Fibroblast of villous mesenchyme (primary cell): ENCODE measurements at places on chromosomes 1 and 21. TPM values are rescaled to one million over a fixed set of nuclear protein-coding genes. Genes with fewer than 3 reads are reported as not detected.

- DNase-seq = peak; percentile 58
Observed at GRCh38 chr1:55986003-55986402, 593.4 kb downstream of the PLPP3 start.

DNA sequence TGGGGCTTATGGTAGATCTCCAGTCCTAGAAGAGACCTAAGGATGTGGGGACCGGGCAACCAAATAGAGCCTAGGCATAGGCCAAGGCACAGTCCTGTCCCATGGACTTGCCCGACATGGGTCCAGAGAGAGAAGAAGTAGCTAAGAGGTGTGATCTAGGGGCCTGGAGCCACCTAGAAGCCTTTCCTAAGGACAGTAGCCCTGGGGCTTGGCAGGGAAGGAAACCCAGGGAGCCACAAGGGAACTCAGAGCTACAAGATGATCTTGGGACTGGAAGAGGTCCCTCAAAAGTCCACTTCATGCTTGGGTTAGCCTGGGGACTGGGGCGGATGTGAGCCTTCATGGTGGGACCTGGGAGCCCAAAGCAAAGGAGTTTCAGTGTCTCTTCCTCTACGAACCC is 18.8 kb downstream of the IRF2BP2 start:
- no peak for DNase-seq

- DNase-seq = no peak
Observed at GRCh38 chr1:9447215-9447960, 91.9 kb upstream of the SLC25A33 start.

- DNase-seq = no peak
Observed at GRCh38 chr1:235404190-235404589, 37.0 kb downstream of the TBCE start.

DNA sequence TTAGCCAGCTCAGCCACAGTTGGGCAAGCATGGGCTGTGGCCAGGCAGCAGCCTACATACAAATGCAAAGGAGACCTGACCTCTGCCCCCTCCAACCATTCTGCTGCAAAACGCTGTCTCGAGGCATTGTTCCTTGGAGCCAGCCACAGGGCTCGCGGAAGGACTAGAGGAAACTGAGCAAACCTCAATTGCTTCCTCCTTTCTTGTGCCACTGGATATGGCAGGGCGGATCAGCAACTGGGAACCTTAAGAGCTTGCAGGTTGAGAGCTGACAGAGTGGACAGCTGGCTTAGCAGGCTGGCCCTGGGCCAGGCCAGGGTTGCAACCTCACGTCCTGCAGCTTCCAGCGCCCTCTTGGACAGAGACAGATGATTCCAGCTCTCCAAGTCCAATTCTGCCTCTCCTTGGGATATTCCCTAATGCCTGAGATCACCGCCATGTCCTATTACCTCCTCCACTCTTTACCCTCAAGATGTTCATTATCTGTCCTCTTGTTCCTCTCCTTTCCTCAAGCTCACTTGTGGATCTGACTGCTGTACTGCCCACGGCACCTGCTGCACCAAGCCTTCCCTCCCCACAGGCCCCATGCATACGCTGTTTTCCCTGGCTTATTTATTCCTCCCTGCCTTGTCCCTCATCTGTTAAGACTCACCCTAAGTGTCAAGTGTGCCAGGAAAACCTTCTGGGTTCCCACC is 67.5 kb downstream of the SDC3 start:
- no peak for DNase-seq

- peak; percentile 64 for DNase-seq
Observed at GRCh38 chr1:243254233-243254926, 701 bp downstream of the CEP170 start.

DNA sequence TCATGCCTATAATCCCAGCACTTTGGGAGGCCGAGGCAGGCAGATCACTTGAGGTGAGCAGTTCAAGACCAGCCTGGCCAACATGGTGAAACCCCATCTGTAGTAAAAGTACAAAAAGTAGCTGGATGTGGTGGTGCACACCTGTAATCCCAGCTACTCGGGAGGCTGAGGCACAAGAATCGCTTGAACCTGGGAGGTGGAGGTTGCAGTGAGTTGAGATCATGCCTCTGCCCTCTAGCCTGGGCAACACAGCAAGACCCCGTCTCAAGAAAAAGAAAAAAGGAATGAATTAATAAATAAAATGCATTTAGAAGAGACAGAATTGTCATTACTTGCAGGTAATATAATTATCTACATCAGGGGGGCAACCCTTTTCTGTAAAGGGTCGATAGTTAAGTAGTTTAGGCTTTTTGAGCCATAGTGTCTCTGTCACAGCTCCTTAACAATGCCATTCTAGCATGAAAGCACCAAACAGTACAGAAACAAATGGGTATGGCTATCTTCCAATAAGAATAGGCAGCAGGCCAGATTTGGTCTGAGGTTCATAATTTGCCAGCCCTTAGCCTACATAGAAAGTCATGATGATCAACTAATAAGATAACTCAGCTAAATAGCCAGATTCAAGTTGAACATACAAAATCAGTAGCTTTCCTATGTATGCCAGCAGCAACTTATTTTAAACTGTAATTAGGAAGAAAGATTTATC is 56.8 kb downstream of the RPRD2 start:
- DNase-seq = no peak

GRCh38 chr1:39639305-39640130 is at the start of gene HEYL:
Gene HEYL (minus strand): TSS chr1:39639643. CDS start chr1:39639625, 18 bp downstream.
- peak; percentile 71 for DNase-seq

DNA sequence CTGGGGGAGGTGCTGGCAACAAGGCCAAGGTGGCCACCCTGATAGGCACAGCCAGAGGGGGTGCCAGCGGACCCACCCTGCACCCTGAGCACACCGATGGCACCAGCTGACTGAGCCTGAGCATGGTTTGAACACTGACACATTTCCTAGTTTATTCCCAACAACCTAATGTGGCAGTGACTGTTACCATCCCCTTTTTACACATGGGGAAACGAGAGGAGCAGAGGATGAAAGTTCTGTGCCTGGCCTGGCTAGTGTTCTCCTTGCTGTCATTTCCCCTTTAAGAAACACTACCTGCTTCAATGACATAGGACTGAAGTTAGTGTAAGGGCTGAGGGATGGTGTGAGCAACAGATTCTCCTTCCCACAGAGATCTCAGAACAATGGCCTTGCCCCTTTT is 15.3 kb downstream of the CLDN14 start:
- DNase-seq = no peak

DNA sequence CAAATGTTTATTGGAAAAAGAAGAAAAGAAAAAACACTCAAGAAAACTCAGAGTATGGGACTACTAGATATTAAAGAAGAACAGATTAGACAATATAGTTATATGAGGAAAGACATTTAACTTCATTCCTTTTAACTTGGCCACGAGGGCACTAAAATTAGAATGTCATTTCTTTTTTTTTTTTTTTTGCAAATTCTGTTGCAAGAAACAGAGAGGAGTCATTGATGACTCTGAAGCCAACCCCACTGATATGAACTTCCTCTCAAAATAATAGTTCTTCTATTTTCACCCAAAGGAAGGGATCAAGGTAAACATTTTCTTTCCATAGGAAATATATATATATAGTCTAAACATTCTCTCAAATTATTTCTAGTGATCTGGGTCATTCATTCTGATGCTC is 24.6 kb upstream of the PEX19 start:
- no peak for DNase-seq

GRCh38 chr1:167669209-167670124 is 39.4 kb downstream of the RCSD1 start:
- DNase-seq = no peak

- no peak for DNase-seq
Observed at GRCh38 chr1:92554216-92554615, 67.5 kb upstream of the GFI1 start.

GRCh38 chr1:93588206-93588605 is 93.4 kb downstream of the BCAR3 start:
- no peak for DNase-seq

DNA sequence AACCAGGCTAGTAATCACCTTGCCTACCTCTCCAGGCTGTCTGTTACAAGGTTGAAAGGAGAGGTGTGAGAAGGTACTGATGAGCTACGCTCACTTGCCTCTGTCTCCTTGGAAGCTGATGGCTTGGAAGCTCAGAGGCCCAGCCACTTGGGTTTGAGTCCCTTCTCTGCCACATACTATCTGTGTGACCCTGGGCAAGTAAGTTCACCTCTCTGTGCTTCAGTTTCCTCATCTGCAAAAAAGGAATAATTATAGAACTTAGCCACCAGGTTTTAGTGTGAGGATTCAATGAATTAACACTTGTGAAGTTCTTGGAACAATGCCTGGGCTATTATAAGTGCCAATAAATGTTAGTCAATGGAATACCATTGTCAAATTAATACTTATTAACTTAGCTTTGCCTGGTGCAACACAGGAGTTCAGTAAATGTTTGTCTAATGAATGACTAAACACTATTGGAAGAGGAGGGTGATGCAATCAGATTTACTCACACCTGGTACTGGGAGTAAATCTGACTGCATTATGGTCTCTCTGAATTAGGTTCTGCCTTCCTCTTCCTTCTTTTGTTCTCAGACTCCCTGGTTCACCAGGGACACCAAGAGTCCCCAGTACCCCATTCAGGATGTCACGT is 55.5 kb downstream of the TRABD2B start:
- DNase-seq = no peak

- DNase-seq = peak; percentile 98
Observed at GRCh38 chr21:38258521-38259485, 2.0 kb downstream of the KCNJ15 start.

DNA sequence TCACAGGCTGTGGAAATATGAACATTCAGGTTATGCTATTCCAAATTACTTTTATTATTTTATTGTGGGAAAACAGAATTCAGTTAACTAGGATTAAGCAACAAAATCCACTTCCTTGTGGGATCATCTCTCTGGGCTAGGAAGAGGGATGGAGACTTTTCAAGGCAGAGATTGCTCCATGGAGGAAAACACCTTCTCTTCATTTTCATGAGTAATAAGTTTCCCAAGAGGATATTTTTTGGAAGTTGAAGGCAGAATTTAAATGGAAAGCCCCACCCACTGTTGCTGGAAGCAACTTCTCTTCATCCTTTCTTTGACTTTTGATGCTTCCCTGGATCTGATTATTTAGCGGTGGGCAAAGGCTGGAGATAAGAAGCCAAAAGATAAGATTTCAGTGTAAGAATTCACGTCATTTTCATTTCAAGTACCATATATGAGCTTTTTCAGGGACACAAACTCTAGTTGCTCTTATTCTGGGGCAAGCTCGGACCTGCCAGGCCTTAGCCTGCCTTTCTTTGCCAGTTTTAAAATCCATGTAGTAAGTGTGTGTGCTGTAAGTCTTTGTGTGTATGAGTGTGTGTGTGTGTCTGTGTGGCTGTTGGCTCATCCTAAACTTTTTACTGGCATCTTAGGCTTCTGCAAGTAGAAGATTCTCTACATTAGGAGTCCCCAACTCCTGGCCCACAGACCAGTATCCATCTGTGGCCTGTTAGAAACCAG is 11.7 kb upstream of the IL24 start:
- no peak for DNase-seq

PTPN14 gene
- total RNA-seq = 77.3 and 104 TPM in 2 replicates

PIGM gene
- 4.2 and 6.0 TPM in 2 replicates for total RNA-seq

CCDC181 gene
- total RNA-seq = 0.86 and 0.97 TPM in 2 replicates

RAP1GAP gene
- under 0.01 TPM in 1 of 2 replicates, not detected in the other for total RNA-seq

HSPB7 gene
- 1.7 and 3.5 TPM in 2 replicates for total RNA-seq

ARPC5 gene
- total RNA-seq = 114 and 288 TPM in 2 replicates

CELA2A gene
- not detected in 2 replicates for total RNA-seq
